ENCODE measurements at places on chromosomes 1 and 21.

DNA sequence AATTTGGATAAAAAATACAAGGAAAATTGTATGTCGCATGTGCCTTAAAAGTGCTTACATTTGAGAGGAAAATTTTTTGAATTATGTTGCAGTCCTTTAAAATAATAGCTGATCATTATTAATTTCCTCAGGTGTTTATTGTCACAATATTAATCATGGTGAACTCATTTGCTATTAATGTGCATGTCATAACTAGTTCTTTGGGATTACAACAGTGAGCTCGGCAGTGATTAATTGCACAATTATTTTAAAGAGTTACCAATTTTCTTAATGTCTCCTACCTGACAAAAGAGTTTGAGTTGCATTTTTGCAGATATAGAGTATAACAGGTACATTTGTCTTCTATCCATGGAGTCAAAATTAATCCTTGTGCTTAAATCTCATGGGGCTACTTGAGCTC lies 854.3 kb downstream of the BRINP3 start:
- no peak for DNase-seq

- no peak for DNase-seq
Observed at GRCh38 chr21:35427320-35428000, 378.4 kb upstream of the RUNX1 start.

GRCh38 chr1:210981490-210981889 lies 152.5 kb downstream of the KCNH1 start:
- DNase-seq, result no peak

DNA sequence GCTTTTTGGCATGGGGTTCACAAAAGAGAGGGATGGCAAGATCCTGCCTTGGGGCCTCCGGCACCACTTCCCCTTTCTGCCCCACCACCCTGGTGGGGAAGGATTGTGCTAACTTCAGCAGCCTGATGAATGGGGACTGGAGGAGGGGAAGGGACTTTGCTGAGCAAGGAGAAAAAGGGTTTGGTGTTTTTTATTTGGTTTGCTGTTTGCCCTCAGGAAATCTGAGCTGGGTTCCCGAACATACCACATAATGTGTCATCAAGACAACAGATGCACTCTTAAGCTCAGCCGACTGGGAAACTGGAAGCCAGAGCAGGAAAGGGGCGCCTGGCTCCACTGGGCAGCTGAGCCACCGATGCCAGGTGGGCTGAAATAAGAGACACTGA lies 19.8 kb downstream of the OLFML2B start:
- DNase-seq, result no peak

- no peak for DNase-seq
Observed at GRCh38 chr1:7869136-7869920, 16.5 kb upstream of the UTS2 start.

DNA sequence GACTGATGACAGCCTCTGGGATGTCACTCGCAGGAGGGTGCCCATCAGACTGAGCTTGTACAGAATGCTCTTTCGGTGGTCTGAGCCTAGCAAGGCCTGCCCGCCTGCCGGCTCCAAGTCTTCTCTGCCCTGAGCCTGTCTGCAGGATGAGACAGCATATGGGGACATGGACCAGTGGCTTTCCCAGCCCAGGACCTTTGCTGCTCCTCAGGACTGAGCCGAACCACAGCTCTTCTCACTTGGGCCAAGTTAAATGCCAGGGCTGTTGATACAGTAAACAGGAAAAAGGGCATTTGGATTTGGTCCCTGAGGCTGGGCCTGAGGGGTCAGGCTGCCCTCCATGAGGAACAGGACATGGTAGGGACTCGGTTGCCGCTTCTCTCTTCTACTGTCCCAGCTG lies 64.3 kb upstream of the EPS8L3 start:
- no peak for DNase-seq

DNA sequence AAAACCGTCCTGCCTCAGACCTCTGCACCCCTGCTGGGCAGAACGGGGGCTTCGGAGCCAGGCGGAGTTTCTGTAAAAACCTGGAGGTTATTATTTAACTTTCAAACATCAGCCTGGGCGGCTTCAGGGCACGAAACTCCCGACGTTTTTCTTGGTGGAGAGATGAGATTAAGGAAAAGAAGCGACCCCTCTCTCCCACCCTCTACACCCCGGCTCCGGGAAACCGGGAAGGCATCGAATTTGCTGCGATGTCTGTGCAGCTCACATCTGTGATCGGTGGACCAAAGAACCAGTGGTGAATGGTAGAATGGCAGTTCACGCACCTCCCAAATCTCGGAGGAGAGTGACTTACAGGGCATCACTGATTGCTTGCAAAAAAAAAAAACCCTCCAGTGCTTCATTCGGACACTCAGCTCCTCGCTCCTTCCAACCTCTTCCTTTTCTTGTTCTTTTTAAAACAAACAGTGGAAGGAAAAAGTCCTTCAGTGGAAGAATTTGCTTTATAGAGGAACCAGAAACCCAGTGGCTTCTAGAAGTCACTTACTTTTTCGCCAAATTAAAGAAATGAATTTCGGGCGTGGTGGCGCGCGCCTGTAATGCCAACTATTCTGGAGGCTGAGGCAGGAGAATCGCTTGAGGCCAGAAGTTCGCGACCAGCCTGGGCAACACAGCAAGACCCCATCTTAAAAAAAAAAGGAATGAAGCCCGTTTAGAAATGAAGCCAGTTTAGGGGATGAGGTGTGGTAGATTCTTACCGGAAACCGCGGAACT lies 884 bp downstream of the PHACTR4 start:
- DNase-seq, result no peak

GRCh38 chr1:109312246-109312645 lies 5.4 kb upstream of the MYBPHL start:
- DNase-seq, result no peak

GRCh38 chr1:15246960-15247614 lies at the start of gene FHAD1:
FHAD1 (plus strand) TSS chr1:15247223; CDS start chr1:15251785, 4,562 bp downstream.
- no peak for DNase-seq

GRCh38 chr21:44400791-44401385 lies 47.5 kb downstream of the TRPM2 start:
- no peak for DNase-seq

GRCh38 chr1:68470388-68470970 lies 20.7 kb upstream of the RPE65 start:
- DNase-seq, result no peak

GRCh38 chr1:235930543-235930942 lies 63.8 kb upstream of the LYST start:
- no peak for DNase-seq

- no peak for DNase-seq
Observed at GRCh38 chr1:229862017-229862774, 204.8 kb upstream of the GALNT2 start.

DNA sequence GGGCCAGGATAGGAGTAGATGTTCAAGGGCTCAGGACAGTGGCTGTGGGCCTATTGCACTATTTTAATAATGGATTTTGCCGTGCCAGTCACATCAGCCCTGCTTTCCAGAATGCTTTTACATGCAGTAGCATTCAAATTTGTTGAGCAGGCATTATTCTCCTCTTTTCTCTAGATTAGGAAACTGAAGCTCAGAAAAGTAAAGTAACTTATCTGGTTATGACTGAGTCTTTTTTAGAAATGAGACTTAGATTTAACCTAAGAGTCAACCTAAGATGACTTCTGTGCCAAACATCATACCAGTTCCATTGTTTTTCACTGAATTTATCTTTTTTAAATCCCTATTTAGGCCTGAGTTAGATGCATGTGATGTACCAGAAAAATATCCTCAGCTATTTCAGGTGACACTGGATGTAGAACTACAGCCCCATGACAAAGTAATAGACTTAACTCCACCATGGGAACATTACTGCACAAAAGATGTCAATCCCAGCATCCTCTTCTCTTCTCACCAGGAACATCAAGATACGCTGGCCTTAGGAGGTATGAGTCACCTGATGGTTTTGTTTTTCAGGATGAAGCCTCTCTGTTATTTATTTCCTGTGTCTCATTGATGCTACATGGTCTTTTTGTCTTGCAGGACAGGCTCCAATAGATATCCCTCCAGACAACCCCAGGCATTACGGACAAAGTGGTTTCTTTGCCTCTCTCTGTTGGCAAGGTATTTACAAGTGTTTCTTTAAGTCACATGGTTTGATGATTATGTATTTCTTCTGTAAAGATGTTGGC lies 31.4 kb upstream of the LEPR start:
- DNase-seq, result no peak

DNA sequence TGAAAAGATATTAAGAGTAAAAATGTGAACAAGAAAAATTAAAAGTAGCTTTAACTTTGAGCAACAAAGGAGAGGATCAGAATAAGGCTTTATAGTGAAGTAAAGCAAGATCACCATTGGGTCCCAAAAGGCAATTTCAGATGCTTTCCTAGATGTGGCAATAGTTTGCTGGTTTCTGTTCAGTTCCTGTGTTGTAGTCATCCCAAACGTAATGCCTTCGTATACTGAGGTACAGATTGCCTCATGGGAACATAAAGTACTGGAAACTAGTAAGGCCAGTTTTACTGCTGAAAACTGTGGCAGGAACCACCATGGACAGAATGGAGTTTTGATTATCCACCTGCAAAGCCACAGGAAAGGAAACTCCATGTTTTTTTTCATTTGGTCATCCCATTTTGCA lies 283.5 kb upstream of the SGIP1 start:
- no peak for DNase-seq

GRCh38 chr1:218537122-218537913 lies 192.2 kb downstream of the TGFB2 start:
- no peak for DNase-seq

DNA sequence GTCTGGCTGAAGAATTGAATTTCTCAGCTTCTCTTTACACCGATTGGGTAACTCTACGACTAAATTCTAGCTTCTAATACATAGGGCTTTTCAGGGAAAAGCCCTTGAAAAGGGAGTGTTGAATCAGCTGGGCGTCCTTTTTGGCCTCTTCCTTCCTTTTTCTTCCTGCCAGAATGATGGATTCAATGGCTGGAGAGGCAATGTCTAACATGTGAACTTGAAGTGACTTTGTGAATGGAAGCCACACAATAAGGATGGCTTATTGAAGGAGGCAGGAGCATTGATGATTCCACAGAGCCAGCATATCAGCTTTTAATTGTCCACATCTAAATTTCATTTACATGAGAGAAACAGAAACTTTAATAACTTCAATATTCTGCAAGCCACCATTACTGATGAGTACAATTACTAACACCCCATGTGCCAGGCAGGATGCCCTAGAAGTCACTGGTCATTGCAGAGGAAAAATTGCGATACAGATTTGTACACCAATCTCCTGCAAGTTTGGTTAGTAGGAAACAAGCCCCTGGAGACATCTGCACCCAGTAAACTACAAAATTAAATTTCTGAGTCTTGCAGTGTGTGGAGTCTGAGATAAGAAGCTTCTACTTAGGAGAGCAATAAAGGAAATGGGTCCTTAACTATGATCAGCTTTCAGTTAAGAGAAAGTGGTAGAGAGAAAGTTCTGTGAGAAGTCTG lies 56.1 kb downstream of the STYXL2 start:
- no peak for DNase-seq

GRCh38 chr1:212109728-212110127 lies 74.2 kb downstream of the DTL start:
- DNase-seq, result no peak

- DNase-seq, result no peak
Observed at GRCh38 chr1:30927448-30927847, 18.9 kb upstream of the SDC3 start.

GRCh38 chr21:28142697-28143096 lies 850.0 kb downstream of the LTN1 start:
- no peak for DNase-seq

GRCh38 chr1:34816332-34816731 lies 23.5 kb downstream of the GJA4 start:
- no peak for DNase-seq

DNA sequence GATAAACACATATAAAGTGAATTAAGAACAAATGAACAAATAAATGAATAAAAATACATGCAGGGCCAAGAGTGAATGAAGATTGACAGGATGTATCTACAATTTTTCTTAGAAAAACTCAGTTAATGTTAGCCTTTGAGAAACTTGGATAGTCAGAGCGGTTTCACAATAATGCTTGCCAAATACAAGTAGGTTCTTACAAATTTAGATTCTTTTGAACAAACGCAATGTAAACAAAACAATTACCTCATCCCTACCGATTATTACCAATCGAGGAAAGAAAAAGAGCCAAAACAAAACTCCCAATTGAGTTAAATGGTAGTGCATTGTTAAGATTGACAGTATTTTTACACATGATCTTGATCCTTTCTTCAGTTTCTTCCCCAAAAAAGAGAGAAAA lies 176.9 kb upstream of the DEPDC1 start:
- no peak for DNase-seq

- no peak for DNase-seq
Observed at GRCh38 chr1:173581383-173582079, 21.3 kb downstream of the SLC9C2 start.

DNA sequence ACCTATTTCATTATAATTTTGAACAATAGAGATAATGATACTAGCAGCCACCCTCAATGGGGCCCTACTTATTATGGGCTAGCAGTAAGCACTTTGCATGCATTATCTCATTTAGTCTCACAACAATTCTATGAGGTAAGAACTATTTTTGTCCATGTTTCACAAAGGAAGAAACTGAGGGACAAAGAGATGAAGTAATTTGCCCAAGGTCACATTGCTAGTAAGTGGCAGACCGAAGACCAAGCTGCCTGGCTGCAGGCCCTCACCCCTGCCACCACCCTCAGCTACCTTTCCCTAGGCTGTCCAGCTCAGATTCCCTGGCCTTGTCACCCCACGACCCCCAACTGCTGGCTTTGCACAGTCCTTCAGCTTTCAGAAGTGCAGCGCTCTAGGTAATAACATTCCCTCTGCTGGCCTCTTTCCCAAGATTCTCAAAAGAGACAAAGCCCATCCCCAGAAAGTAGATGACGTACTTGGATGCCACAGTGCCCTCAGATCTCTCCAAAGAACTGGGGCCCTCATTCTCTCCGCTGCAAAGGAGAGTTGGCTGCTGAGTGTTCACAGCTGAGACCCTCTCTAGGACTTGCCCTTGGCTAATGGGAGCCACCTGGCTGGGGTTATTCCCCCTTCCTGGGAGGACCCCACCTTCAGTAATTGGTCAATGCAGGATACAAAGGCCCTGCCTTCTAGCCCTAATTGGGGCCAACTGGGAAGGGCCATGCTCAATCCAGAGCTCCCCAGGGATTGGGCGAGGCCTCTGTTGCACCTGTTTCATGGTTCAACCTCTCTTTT lies 39.5 kb downstream of the IRF2BP2 start:
- no peak for DNase-seq

DNA sequence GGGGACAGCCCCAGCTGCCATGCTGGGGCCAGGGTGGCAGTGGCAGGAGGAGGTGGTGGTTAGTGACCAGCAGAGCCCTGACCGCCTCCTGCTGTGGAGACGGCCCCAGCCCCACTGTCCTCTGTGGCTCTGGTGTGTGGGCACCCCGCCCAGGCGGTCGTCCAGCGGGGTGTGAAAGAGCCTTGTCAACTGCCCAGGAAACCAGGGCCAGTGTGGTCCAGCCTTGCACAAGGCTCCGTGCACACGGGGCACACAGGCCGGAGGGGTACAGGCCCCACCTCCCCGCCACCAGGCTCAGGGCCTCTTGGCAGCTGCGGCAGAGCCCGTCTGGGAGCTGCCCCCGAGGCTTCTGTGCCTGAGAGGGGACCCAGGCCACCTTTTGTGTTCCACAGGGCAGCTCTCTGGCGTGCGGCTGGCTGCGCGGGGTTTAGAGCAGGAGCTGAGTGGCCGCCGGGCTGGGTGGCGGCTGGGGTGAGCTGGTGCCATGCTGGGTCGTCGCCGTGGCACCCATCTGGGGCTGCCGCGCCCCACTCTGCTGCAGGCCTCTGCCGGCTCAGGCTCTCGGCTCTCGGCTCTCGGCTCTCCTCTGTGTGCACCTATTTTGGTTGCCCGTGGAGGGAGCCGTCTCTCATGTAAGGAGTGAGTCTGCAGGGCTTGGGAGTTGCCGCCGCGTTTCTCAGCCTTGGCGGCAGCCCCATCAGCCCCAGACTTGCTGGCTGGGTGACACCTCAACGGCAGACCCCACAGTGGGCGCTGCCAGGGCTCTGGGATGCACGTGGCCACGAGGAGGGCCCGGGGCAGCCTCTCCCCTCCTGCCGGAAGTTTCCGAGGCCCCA lies 36.1 kb downstream of the SLX9 start:
- no peak for DNase-seq
